Right forelimb (tissue), 1 donor: ENCODE measurements at places on chromosomes 16 and 17.

GRCh38 chr16:30948667-30949649 lies at the start of gene ORAI3:
Gene ORAI3, plus strand, starts transcription at chr16:30949068. Its CDS starts 222 bp downstream, at chr16:30949290.
- DNase-seq = peak; percentile 81

DNA sequence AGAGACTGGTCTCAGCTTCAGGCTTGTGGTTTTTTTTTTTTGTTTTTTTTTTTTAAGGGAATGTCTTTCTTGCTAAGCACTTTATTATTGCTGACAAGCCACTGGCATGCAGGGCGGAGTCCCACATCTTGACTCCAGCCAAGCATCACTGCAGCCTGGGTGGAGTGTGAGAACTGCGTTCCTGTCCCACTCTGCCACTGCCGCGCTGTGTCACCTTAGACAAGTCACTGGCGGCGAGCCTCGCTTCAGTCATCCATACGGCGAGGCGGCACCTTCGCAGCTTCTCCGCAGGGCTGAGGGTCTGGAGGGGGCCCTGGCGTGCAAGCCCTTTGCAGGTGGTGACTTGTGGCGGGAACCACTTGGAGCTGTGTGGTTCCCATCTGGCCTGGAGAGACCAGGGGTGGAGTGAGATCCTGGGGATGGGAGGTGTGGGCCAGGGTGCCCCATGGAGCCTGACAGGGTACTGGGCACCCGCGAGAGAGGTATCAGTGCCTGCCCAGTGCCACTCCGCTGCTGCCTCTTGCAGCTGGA lies 99.1 kb upstream of the CIBAR2 start:
- no peak for DNase-seq

DNA sequence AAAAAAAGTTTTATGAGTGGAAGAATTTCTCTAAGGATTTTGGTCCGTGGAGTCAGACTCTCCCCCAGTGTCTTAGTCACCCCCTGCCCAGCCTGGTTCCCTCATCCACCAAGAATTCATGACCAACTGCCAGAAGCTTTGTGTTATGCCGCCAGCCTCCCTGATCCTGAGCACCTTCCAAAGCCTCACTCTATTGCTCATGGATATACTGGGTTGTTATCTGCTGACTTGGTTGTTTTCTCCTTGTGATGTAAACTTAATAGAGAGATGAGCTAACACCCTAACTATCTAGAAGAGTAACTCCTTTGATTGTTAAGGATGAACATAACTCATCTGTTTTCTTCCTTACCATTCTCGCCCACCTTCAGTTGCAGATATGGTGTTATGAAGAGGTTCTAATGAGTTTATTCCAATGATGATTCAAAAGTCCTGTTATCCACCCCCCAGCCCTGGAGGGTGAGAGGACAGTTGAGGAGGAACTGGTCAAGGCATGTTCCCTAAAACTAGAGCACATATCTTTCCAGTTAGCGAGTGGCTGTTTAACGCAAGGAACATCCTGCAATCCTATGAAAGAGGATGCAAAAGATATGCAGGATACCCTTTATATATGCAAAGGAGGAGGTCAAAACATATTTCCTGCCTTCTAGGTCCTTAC lies 1.5 kb upstream of the PSMD3 start:
- no peak for DNase-seq

- DNase-seq = no peak
These were observed 761 bp upstream of the CCL8 start for GRCh38 chr17:34318474-34318873.

- DNase-seq = no peak
These were observed 42.2 kb downstream of the HOXB1 start for GRCh38 chr17:48488548-48489106.

GRCh38 chr17:10616502-10617119 lies 40.5 kb downstream of the MYH3 start:
- peak; percentile 85 for DNase-seq

GRCh38 chr17:82241926-82242697 lies 13.3 kb downstream of the SLC16A3 start:
- DNase-seq = no peak

DNA sequence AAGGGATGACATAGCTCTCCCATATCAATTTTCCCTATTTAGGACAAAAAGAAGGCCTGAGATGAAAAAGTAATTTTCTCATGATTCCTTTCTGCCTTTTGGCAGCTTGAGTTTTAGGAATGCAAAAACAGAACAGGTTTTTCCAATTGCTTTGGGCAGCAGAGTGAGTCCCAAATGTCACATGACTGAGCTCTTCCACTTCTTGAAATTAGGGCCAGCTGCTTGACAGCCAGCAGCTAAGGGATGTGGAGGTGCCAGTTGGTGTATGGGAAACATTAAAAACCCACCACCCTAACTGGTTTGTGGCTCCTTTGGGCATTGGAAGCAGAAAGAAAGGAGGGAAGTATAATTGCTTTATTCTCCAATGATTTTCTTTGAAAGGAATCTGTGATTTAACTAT lies 133.8 kb upstream of the FAM20A start:
- DNase-seq = no peak
